ENCODE measurements at places on chromosomes 1 and 21. TPM values are rescaled to one million over a fixed set of nuclear protein-coding genes. Genes with fewer than 3 reads are reported as not detected.

GRCh38 chr1:176801514-176802020 is 338.6 kb downstream of the PAPPA2 start:
- H3K27me3 ChIP-seq = no peaks in the 10 kb centered on the region
- H3K4me1 ChIP-seq = no peaks in the 10 kb centered on the region
- H3K4me3 ChIP-seq = no peak overlapping the region

DNA sequence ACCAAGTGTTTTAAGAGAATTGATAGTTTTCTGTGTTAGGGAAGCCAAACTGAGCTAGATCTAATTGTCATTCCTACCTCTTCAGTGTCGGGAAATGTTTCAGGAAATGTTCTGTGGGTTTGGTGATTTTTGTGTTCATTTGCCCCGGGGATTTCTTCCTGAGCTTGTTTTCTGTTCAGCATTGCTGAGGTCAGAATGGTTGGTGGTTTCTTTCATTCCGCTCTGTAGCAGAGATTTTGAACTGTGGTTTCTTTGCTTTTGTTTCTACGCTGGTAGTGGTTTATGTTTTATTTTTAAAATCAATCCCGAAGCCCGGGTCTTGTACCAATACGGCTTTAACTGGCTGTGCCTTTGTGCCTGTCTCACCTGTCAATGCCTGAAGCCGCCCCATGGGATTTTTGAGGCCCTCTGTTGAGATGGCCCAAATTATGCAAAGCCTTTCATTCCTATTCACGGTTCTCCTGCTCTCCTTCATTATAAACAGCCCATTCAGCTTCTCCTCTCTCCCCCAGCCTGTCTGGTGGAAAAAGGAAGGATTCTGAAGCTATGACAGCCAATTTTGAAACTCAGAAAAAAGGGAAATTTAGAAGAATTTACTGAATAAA is 417.2 kb upstream of the KAZN start:
- no peak overlapping the region for H3K4me3 ChIP-seq
- H3K27me3 ChIP-seq = no peaks in the 10 kb centered on the region
- no peak for DNase-seq
- no peaks in the 10 kb centered on the region for H3K4me1 ChIP-seq
- H3K27ac ChIP-seq = no peak overlapping the region

GRCh38 chr1:189424746-189425331 is 1052.8 kb downstream of the BRINP3 start:
- no peak overlapping the region for H3K4me3 ChIP-seq
- no peaks in the 10 kb centered on the region for H3K27me3 ChIP-seq
- no peak for DNase-seq
- no peaks in the 10 kb centered on the region for H3K4me1 ChIP-seq
- no peak overlapping the region for H3K27ac ChIP-seq

- no peaks in the 10 kb centered on the region for H3K4me1 ChIP-seq
- no peaks in the 10 kb centered on the region for H3K36me3 ChIP-seq
- H3K4me3 ChIP-seq = no peak overlapping the region
- DNase-seq = no peak
- H3K27ac ChIP-seq = no peak overlapping the region
These were observed 14.1 kb downstream of the ZBTB18 start for GRCh38 chr1:244065063-244065793.

DNA sequence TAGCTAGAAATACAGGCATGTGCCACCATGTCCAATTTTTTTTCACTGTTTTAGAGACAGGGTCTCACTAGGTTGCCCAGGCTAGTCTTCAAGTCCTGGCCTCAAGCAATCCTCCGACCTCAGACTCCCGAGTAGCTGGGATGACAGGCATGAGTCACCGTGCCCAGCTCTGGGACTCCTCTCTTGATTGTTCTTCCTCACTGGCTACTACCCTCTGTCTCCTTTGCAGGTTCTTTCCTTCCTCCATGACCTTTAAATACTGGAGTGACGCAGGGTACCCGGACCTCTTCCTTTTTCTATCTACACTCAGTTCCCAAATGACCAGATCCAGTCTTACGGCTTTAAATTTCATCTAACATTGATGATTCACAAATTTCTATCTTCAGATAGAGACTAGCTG is 34.9 kb downstream of the ASH1L start:
- no peak overlapping the region for H3K27ac ChIP-seq
- no peaks in the 10 kb centered on the region for H3K27me3 ChIP-seq
- no peak for DNase-seq
- no peak overlapping the region for H3K4me3 ChIP-seq
- H3K4me1 ChIP-seq = peaks cover 27% of the 10 kb centered on the region
- H3K36me3 ChIP-seq = no peaks in the 10 kb centered on the region

SPRR1B gene
- total RNA-seq = not detected

OLIG2 gene
- total RNA-seq = not detected
